ENCODE measurements at places on chromosomes 4 and X.

- no peak for DNase-seq
Observed at GRCh38 chr4:47774079-47774478, 63.8 kb downstream of the CORIN start.

GRCh38 chr4:1198098-1198844 is 25.9 kb upstream of the SPON2 start:
- DNase-seq, result no peak

DNA sequence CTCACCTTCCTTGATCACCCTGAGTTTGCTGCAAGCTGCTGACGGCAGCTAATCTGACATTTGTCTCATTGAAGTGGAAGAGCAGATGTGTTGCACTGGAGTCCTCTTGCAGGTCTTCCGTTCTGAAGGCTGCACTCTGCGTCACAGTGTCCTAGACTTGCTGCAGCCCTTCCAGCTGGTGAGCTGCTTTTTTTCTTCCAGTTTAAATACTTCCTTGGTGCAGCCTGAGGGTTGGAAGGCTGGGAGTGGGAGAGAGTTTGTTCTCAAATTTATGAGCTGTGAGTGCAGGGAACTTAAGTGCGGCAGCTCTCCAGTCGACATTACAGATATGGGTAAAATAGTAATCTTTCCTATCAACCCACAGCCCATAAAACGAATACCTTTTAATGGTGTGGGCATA is 303.6 kb upstream of the FAT1 start:
- no peak for DNase-seq

GRCh38 chr4:187128222-187128621 is 404.6 kb upstream of the FAT1 start:
- no peak for DNase-seq

DNA sequence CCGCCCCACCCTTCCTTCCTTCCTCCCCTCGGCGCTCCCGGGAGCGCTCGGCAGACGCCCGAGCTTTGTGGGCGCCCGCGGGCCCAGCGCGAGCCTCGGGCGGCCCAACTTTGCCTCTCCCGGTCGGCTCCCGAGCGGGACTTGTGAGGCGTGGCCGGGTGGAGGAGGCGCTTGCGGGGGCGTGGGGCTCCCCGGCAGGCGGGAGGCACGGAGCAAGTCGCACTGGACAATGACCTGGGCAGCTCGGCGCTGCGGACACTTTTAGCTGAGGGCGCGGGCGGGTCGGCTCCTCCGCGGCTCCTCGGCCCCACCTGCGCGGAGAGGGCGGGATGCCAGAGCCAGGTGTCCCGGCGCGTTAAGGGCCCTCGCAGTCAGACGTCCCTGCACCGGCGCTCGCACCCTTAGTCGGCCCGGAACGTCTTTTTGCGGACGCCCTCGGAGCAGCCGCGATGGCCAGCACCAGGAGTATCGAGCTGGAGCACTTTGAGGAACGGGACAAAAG is 385 bp downstream of the DCLK2 start:
- DNase-seq, result no peak

DNA sequence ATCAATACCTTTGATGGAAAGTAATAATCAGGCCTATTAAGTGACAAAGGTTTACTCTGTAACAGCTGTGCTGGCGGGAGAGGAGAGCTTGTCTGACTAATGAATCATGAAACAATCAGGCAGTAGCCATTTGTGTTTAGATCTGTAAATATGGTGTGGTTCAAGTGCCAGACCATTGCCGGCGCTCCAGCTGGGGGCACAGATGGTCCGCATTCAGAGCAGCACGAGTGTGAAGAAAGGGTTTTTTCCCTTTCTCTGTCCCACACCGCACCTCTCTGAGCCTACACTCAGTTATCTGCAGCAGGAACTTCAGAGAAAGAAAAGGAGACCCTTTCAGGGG is 111.3 kb upstream of the PAQR3 start:
- DNase-seq, result no peak

- DNase-seq, result no peak
Observed at GRCh38 chr4:140085062-140085622, 68.8 kb downstream of the MAML3 start.

Measured in stimulated activated naive CD4-positive, alpha-beta T cell treated with Interleukin-2 at 50 U/mL for 16 hours (primary cell).